Stimulated activated CD8-positive, alpha-beta memory T cell treated with anti-CD3 and anti-CD28 coated beads, Interleukin-15, amount 100 ng/mL, for 48 hours (primary cell): ENCODE measurements at places on chromosomes 13 and 19.

DNA sequence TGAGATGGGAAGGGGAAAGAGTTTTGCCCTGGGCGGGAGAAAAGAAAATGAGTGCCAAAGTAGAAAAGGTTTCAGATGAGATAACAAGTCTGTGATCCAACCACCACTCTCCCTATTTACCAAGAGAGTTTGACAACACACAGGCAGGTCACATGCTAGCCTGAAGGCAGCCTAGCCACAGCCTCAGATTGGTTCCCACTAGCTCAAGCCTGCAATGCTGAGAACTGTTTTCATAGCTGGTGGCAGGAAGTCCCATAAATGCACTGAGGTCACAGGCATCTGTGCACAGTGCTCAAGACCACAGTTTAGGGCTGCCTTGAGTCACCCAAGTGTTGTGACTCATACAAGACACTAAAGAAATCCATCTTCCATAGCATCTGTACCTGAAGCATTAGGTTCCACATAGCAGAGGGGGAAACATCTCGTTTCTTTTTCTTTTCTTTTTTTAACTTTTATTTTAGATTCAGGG, 18.5 kb upstream of the POP4 start:
- peak; percentile 65 for DNase-seq

GRCh38 chr13:102589301-102589822, 7.4 kb upstream of the TPP2 start:
- DNase-seq, result no peak

DNA sequence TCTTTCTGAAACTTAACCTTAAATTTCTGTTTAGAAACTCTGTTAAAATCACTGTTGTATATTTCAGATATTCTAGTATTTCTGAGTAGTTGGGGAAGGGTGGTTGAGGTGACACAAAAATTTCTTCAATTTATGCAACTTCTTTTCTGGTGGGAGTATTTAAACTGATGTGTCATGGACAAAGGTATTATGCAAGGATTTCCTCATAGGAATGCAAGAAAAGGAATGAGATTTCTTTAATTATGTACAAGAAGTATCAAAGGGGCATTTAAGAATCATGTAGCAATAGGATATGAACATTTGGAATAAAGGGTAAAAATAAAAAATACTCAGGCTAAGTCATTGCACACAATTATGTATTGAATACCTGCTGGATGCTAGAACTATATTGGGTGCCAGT, 575.8 kb upstream of the KLF12 start:
- no peak for DNase-seq

- DNase-seq, result no peak
Measured at GRCh38 chr13:73001971-73002370, 56.8 kb upstream of the KLF5 start.

- no peak for DNase-seq
Measured at GRCh38 chr13:40681341-40682146, 15.1 kb upstream of the FOXO1 start.

GRCh38 chr13:44277459-44277858, 96.2 kb upstream of the SERP2 start:
- no peak for DNase-seq

- no peak for DNase-seq
Measured at GRCh38 chr13:99228737-99229691, 28.4 kb downstream of the UBAC2 start.

DNA sequence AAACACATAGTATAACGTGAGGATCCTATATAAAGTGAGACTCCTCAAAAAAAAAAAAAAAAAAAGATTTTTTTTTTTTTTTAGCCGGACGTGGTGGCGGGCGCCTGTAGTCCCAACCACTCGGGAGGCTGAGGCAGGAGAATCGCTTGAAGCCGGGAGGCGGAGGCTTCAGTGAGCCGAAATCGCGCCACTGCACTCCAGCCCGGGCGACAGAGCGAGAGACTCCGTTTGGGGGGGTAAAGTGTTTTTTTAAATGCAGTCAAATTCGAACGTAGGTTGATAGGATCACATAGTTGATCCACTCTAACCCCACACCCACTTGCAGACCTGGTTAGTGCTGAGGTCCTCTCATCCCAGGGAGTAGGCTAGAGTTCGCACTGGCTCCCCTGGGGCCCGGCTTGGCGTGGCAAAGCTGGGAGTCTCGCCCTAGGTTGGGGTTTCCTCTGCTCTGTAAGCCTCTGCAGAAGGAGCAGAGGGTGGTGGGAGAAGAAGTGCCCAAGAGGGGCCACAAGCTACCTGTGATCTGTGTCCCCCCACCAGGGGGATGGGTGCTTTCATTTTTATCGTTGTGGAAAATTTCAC, 6.5 kb downstream of the RNF225 start:
- DNase-seq, result no peak

DNA sequence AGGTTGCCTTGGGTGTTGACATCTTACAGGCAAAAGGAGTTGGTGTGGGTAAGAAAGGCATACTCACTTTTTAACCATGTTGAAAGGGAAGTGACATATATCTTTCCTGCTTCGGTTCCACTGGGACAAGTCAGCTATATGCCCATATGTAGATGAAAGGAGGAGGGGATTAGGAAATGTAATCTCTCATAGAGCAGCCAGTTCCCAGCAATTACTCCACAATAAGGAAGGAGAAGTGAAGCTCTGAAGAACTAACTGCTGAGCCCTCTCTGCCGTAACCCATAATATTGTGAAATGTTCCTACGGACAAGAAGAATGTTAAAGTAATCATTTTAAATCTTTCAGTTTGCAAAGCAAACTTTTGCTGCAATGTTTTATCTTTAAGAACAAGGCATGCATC, 82.2 kb downstream of the EDNRB start:
- no peak for DNase-seq

- DNase-seq, result no peak
Measured at GRCh38 chr19:10979951-10980381, 19.1 kb downstream of the SMARCA4 start.

- DNase-seq, result no peak
Measured at GRCh38 chr13:102392481-102393209, 9.2 kb downstream of the FGF14 start.

- no peak for DNase-seq
Measured at GRCh38 chr13:95740979-95741320, 64.0 kb downstream of the DNAJC3 start.

- DNase-seq, result peak; percentile 48
Measured at GRCh38 chr19:49056101-49056901, 1.2 kb downstream of the CGB7 start.
